Stimulated activated CD8-positive, alpha-beta memory T cell treated with anti-CD3 and anti-CD28 coated beads, Interleukin-7, amount 100 ng/mL, for 1 hour (primary cell): ENCODE measurements at places on chromosomes 2 and 18.

GRCh38 chr2:196263181-196263747, 91.9 kb upstream of the STK17B start:
- no peak for DNase-seq

DNA sequence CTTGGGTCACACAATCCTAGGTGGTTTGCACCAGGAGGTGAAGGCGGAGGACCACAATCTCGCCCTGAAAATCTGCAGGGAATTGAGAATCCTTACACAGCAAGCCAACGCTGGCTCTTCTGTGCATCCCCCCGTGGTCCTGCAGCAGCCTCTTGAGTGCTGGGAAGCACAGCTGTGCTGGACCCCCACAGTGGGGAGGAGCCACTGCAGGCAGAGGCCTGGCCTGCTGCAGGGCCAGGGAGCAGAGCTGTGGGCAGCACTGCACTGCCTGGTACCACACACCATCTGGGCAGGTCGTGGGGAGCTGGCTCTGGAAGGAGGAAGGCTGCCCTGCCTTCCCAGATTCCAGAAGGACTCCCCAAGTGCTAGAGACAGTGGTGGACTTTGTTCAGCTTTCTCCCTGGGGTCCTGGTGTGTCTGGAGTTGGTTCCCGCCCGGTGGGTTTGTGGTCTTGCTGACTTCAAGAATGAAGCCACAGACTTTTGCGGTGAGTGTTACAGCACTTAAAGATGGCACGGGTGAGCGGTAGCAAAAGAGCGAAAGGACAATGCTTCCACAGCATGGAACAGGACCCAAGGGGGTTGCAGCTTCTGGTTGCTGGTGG, 106.3 kb downstream of the FAM168B start:
- DNase-seq, result no peak

DNA sequence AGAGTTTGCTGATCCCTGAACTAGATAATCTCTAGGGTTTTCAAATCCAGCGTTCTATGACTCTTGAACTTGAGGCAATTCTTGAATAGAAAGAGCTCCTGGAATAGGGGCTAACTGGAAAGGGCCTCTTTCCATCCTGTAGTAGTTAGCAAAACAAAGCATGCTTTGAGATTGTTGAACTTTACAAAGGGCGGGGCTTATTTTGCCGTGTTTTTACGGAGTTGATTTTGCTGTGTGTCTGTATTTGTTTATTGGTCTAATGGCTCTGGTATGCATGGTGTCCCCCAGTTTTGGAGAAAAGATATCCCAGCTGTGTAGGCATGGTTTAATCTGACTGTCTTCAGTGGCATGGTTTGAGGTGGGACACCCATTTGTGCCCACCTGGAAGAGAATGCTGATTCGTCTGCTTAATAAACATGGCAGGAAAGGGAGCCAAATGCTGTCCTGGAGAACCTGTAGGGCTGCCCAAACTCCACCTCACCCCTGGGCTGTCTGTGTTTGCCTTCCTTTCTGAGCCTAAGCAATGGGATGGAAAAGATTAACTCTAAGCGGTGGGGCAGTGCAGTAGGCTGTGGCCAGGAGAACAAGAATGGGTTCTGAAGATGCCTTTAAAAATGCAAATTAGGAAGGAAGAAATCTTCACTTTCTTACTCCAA, 74.1 kb upstream of the FOSL2 start:
- DNase-seq, result no peak

DNA sequence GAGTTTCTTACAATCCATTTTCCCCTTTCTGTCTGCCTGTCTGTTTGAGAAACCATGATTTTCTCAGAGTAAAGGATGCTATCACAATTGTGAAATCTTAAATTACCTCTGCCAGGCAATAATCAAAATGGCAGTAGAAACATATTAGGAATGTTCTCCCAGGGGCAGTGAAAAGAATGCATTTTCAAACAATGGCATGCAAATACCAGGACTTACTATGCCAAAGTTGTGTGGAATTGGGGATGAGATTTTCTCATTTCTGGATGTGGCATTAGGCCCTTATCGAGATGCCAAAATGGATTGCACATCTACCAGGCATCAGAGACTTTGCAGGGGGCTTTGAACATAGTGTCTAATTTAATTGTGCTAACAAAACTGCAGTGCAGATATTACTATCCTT, 821.4 kb downstream of the RNF144A start:
- no peak for DNase-seq

- DNase-seq, result no peak
Observed at GRCh38 chr2:127000937-127001336, 102.2 kb downstream of the TEX51 start.

GRCh38 chr2:104870100-104870975, 16.4 kb downstream of the POU3F3 start:
- no peak for DNase-seq

- DNase-seq, result no peak
Observed at GRCh38 chr2:56088411-56088810, 95.4 kb upstream of the CCDC85A start.

DNA sequence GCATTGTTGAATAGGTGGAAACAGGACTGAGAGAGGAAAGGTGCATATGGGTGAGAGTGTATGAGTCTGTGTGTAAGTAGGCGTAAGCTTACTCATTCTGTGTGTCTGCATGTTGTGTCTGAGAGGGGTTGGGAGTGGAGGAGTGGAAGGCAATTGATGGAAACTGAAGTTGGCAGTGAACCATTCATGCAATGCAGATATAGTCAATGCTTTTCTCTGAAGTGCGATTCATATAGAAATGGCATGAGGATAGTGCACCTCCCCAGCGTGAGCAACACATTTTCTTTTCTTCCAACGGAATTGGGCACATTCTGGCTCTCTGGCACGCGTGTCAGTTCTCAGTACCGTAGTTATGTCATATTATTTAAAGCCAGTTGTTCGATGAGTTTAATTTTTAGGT, 250.5 kb downstream of the NYAP2 start:
- DNase-seq, result no peak

- DNase-seq, result no peak
Observed at GRCh38 chr2:158753641-158754611, 41.2 kb upstream of the DAPL1 start.

DNA sequence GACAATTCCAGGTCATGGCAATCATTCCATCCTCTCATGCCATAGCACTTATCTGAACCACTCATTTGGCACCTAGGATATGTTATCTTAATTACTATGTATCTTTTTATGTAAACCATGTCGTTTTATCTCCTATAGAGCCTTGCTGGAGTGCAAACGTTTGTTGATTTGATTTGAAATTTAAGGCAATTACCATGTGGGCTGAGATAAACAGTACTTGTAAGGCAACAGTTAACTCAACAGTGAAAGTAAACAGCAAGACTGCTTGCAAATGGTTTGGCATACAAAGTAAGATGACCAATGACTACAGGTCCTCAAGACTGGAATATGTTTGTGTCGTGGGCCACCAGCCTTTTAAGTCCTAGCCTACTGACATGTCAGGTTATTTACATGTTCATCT, 133.7 kb upstream of the ZFP36L2 start:
- no peak for DNase-seq

DNA sequence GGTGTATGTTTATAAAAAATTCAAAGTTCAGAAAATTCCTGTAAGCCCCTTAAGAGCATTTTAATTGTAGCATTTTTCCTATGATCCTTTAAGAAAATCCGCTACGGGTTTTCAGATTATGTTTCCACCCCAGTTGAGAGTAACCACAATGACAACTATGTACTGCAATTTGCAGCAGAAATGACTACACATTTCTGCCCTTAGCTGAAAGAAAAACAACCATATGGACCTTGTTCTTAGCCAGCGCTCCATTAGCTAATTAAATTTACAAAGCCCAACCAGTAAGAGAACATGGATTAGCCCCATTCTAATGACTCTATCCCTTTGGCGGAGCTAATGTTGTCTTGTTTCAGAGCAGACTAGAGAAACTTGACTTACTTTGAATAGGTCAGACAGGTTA, 247.6 kb downstream of the SLC8A1 start:
- no peak for DNase-seq

- DNase-seq, result no peak
Observed at GRCh38 chr2:189254268-189254883, 74.8 kb upstream of the COL5A2 start.

DNA sequence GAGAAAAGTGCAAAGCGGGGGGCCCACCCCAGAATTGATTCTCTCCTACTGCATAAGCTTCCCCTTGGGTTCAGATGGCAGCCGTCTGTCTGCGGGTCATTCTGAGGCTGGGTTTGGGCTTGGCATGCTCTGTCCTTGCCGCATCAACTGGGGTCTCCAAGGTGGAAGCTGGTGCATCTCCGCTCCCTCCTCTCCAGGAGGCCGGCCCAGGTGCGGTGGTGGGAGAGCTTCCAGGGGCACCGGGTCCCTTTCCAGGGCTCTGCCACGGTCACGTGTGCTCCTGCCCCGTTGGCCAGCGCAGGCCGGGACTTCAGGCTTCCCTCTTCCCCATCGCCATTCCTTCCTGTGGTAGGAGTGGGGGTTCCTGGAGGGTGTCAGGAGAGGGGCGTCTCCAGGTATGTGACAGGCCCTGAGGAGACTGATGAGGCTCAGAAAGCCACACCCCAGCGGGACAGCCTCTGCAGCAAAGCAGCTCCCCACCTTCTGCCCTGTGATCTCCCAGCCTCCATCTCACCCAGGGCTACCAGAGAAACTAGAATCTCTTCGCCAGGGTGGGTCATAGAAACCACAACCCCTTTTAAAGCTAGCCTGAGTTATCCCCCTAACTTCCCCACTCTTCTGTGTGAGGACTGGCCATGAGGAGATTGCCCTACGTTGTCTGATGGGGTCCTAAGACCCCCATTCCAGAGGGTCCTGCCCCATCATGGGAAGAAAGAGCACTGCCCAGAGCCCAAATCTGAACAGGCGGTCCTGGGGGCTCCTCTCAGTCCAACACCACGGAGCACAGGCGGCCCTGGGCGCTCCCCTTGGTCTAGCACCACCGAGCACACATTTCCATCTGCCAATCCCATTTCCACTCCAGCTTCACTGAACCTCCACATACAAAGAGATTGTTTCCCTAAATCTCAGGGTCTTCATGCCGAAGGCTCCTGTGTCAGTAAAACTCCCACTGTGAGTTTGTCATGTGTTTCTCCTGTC, 76.6 kb downstream of the SLC66A2 start:
- DNase-seq, result no peak

DNA sequence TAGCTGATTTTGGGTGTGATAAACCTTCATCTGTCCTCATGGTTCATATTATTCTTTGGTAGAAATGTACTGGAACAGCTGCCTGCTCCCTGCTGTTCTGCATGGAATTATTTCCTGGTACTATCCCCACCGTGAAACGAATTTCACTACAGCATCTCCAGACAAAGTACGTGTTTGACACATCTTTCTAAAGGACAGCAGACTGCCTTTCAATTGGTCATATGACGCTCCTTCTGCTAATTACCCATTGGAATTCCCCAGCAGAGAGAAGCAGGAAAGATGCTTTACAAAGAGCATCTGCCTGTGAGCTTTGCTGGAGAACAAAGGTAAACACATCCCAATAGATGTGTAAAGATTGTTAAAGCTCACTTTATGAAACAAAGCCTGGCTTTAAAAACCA, 4.4 kb upstream of the RFX8 start:
- DNase-seq, result no peak

DNA sequence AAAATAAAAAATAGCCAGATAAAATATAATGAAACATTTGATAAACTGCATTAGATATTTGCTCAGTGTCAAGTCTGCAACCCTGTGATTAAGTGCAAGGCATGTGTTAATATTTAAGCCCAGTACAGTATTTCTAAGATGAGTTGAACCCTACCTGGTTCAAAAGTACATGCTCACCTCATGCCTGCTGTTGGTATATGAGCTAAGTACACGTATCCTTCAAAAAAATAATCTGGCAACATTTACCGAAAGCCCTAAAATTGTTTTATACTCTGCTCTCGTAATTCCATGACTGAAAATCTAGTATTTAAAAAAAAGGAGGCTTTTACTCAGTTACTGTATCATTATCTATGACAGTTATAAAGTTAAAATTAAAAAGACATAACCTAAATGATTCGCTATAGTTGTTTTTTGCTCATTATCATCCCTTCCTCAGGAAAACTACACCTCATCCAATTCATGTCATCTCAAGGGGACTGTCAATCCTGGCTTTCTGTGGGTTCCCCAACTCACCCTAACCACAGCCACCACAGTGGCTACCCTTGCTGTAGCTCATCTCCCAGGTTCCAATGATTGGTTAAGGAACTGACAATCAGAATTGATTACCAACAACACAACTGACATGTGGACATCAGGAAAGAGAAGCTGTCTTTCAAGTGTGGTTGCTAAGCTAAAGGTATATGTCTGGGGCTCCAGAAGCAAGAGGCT, 10.6 kb downstream of the TLK1 start:
- DNase-seq, result no peak

GRCh38 chr18:50579061-50579774, 19.3 kb downstream of the MAPK4 start:
- DNase-seq, result no peak

DNA sequence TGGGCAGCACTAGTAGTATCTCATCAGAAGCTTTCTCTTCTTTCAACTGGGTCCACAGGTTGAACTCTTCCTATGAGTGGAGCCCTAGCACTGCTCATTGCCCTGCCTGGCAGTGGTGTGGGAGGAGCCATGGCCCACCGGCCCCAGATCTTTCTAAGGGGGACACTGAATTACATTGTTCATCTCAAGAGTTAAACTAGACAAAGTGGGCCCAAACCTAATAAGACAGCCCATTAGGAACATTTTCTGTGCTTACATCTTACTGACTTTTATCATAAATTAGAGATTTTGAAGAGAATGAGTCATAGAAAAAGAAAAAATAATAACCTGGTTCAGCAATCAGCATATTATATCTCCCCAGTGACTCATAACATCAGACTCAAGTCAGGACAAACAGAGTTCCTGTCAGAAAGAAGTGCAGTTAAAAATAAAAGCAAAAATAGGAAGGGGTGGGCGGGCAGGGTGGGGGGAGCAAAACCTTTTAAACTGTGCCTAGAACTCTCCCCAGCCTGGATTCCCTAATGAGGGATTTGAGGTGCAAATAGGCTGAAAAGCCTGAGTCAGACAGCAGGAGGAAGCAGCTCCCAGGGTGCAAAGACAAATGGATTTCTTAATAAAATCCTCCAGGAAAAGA, 161.6 kb upstream of the TRIB2 start:
- DNase-seq, result no peak

- DNase-seq, result no peak
Observed at GRCh38 chr2:195456771-195457170, 200.3 kb upstream of the SLC39A10 start.

- DNase-seq, result no peak
Observed at GRCh38 chr2:239985356-239985755, 39.8 kb downstream of the NDUFA10 start.

GRCh38 chr2:98501876-98502275, 57.2 kb downstream of the INPP4A start:
- DNase-seq, result no peak
